Osteoblast (primary cell): ENCODE measurements at places on chromosomes 5 and 9. TPM values are rescaled to one million over a fixed set of nuclear protein-coding genes. Genes with fewer than 3 reads are reported as not detected.

LCN15 gene
- total RNA-seq = not detected in 2 replicates

GRCh38 chr9:108217431-108218349 lies 638.1 kb downstream of the ACTL7B start:
- DNase-seq = no peak

KIF12 gene
- total RNA-seq = not detected in 2 replicates

DNA sequence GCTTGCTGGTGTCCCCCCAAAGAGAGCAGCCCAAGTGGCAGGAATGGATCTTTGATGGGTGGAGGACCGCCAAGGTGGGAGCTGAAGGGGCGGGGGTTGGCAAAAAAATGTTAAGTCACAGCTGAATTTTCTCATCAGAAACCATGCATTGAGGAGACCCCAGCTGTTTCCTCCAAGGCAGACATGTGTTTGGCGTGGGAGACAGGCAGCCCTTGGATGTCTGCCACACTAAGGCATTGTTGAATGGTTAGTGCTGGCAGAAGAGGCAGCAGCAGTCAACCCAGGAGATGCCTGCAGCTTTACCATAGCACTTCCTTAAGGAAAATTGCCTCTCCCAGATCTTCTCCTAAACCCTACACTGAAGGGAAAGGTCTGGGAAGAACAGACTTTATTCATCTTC lies 394.9 kb upstream of the CD180 start:
- DNase-seq = no peak

OTP gene
- under 0.01 TPM in 1 of 2 replicates, not detected in the other for total RNA-seq

DNA sequence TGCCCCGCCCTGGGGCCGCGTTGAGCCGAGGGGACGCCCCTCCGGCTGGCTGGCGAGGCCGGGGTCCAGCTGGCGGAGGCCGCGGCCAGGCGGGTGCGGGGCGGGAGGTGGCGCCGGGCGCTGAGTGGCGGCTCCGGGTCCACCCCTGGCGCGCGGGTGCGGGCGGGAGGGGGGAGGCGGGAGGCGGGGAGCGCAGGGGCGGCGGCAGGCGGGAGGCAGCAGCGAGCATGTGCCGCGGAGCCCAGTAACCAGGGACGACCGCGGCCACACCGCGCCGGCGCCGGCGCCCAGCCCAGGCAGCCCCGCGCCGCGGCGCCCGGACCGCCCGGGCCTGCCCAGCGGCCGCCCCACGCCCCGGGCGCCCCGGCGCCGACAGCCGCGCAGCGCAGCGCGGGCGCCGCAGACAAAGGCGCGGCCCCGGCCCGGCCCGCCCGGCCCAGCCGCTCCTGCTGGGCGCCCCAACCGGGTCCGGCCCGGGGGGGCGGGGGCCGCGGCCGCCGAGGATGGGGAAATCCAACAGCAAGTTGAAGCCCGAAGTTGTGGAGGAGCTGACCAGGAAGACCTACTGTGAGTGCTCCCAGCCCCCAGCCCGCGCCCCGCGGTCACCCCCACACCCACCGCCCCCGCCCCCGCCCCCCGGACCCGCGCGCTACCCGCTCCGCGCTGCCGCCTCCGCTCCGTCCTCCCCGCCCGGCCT lies at the start of gene NCS1:
NCS1 (plus strand) TSS at position 244 of the 697 bp plus-strand sequence; CDS start at position 504, 260 bp downstream.
- peak; percentile 100 for DNase-seq

GRCh38 chr5:145661737-145662485 lies 173.2 kb downstream of the PRELID2 start:
- no peak for DNase-seq

URM1 gene
- 29.2 and 35.1 TPM in 2 replicates for total RNA-seq

DNA sequence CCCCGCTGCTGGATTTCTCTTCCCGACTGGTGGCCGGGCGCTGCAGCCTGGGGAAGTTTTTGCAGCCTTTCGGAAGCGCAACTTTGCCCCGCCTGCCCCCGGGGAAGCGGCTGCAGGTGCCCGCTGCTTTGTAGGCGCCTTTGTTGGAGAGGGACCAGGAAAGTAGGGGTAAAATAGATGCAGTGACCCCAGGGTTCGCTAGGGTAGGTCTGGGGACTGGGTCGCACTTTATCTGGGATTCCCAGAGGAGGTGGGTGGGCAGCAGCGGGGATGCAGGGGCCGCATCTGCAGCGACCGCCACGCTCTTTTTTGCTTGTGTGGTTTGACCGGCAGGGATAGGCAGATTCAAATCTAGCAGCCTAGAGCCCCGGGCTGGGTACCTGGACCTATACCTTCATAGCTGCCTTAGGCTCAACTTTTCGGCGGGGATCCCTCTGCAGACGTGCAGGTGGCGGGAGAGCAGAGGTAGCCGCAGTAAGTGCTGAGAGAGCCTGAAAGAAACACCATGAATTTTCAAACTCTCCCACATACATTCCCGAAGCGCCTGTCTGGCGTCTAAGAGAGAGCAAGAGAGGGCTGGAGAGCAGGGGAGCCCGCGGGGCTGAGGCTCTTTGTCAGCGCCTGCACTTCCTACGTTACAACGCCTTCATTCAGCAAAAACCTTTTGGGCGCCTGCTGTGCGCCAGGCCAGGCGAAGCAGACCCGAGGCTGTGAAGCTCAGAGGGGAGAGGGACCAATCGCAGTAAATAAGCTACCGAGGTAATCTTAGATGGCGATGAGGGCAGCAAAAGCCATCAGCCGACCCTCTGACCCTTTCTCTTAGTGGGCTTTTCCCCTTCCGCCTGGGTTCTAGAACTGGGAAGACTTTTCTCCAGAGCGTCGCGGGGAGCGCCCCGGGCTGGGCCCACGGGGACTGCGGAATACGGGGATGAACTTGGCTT lies 642 bp downstream of the SV2C start:
- no peak for DNase-seq

TCOF1 gene
- total RNA-seq = 12.3 and 12.4 TPM in 2 replicates

GRCh38 chr5:142816531-142817430 lies 46.6 kb downstream of the ARHGAP26 start:
- peak; percentile 78 for DNase-seq

DNA sequence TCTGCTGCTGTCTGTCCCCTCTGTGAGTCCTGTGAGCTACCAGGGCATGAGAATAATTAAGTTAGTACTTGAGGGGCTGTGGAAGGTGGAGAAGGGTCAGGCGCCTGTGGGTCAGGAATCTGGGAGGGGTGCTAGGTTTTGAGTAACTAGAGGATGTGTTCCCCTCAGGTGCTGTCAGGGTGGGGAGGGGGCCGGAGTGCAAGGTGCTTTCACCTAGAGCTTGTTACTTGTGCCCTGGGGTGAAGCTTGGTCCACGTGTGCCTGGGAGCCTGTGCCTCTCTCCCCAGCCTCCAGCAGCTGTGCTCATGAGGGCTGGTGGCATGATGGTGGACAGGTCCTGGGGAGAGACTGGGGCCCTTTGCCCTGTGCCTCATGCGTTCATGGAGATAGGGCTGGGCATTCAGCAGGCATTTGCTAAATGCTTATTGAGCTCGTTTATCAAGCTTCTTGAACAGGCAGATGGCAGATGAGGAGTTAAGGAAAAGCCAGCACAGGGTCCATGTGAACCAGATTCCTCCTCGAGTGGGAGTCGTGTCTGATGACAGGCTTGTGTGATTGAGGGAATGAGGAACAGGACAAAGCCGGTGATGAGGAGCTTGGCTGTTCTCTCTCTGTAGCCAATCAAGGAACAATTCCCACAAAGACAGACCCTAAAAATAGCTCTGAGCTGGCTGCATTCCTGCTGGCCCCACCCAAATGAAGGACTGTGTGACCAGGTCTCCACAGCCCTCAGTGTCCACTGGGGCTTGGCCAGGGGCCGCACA lies 40.9 kb downstream of the CACNA1B start:
- no peak for DNase-seq

DNA sequence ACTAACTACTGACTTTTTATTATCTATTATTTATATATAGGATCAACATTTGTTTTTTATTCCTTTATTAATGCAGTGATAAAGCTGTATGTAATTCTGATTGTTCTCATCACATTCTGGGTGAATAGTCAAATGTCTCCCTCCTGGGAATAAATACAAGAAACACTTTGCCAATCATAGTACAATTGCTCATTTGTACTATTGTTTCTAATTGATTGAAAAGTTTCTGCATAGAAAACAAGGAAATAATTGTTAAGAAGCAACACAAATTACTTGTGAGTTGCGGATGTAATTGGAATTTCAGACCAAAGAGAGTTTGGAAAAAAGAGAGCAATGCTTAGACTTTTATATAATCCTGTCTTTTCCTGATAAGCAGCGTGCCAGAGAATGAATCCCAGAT lies 1013.9 kb downstream of the EFNA5 start:
- no peak for DNase-seq

DNA sequence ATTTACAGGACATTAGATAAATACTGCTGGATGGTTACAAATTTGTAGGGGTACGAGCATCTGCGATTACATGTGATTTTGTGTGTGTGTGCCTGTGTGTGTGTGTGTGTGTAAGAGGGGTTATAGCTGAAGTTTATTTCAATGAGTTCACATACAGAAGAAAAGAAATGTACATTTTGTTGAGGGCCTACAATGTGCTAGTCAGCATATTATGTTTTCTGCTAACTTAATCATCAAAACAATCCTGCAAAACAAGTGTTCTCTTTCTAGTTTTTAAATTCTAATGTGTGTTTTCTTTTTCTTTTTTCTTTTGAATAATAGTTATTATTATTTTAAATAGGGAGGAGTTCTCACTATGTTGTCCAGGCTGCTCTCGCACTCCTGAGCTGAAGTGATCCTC lies 305.7 kb downstream of the ARL15 start:
- DNase-seq = no peak
